ENCODE measurements at places on chromosomes 3 and 15.

GRCh38 chr3:194212845-194213331, 76.9 kb downstream of the HES1 start:
- DNase-seq = no peak

DNA sequence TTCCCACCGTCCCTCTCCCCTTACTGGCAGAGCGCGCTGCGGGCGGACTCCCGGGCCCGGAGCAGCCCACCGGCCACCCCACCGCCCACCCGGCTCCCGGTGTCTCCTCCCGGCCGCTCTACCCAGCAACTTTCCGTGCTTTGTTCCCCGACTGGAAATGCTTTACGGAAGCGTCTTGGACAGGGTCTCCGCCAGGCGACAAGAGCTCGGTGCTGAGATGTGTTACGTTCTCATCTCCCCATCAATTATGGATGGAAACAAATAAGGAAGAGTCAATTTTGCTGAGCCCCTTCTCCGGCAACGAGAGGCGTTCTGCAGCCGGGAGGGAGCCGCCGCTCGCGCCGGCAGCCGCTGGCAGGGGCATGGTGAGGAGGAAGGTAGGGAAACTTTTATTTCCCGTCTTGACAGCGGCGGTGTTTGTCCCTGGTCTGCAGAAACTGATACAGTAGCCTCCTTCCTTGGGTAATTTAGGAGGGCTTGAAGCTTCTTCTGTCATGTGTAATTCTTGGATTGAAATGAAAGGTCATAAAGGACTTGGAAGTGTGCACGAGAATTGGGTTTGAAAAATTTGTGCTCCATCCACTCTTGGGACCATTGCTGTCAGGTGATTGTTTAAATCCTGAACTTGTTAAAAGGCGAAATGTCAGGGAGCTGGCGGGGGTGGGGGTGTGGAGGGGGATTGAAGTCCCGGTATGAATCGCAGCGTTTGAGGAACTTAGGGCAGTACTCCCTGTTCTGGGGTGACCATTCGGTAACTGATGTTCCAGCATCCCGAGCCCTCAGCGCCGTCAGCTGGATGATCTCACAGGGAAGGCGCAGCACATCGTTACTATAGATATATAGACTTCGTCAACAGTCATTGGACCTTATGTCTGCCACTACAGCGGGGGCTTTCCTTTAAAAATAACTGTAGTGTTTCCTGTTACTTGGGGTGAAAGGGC, 1.5 kb downstream of the SEMA6D start:
- DNase-seq = peak; percentile 4

GRCh38 chr3:195886181-195887141, 21.9 kb downstream of the TNK2 start:
- peak; percentile 50 for DNase-seq

DNA sequence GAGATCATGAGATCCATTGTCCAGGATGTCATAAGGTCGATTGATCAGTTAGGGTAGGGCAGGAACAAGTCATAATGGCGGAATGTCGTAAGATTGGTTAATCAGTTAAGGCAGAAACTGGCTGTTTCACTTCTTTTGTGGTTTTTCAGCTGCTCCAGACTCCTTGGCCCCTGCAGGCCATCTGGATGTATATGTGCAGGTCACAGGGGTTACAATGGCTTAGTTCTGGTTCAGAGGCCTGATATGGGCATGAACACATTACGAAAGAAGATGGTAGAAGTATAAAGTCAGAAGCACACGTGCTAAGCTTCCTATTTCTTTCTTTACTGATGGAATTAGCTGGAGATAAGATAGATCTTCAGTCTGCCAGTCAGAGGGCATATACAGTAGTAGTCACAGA, 315.4 kb upstream of the LRRC3B start:
- DNase-seq = no peak

DNA sequence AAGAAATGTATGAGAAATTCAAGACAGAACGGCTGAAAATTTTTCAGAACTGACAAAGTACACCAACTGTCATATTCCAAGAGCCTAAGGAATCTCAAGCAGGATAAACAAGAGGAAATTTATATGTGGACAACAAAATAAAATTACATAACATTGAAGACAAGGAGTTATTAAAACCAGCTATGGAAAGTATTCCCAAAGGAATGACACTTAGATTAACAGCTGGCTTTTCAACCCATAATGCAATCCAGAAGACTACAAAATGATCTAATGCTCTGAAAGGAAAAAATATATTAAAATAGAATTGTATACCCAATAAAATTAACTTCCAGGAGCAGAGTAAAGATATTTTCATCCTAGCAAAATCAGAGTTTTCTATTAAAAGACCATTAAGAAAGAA, 132.2 kb upstream of the BNIP2 start:
- no peak for DNase-seq

DNA sequence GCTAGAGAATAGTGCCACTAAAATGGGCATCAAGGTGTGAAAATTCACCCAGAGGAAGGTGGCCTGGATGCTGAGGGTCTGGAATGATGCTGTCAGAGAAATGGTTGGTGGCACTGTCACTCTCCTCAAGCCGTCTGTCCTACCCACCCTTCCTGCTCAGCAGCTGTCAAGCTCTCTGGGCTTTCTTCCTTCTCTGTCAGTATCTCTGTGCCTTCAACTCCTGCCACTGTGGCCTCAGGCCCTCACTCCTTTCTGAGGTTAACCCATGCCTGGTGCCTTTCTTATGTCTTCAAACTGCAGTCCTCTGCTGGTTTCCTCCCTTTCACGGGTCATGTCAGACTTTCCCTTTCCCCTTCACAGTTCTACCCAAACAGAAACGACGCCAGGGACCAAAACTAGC, 4.4 kb downstream of the MYO5C start:
- DNase-seq = no peak

DNA sequence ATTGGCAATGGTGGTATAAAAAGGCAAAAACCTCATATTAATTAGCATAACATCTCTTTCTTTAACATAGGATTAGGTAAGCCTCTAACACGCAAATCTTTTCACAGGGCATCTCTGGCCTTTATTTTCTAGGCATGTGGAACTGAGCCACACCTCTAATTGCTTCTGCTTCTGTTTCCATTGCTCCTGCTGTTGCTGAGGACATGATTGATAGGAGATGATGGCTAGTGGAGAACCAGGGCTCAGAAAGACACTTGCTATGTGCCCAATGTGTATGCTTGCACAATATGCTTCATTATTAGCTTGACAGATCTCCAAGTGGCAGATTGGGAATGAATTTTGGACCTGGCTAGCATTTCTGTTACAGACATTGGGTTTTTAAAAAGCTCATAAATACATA, 114.5 kb downstream of the EPHA3 start:
- DNase-seq = no peak

GRCh38 chr3:120102232-120102631, 8.0 kb upstream of the GSK3B start:
- DNase-seq = no peak

DNA sequence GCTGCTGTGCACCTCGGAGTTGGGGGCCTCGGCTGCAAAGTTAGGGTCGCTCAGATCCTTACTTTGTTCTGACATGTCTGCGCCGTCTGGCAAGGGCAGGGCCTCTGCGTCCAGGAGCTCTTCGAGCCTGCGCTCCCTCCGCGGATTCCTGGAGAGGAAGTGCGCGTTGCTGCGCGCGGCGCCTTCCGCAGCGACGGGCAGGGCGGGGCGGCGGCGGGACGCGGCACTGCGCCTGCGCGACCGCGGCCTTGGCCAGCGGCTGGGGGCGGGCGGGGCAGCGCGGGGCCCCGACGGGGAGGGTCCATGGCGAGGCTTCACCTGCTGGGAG, at the start of gene NDN:
Gene NDN (minus strand): TSS at position 163 of the 328 bp plus-strand sequence. CDS start 88 bp downstream, at position 75.
- DNase-seq = no peak

GRCh38 chr3:7779331-7779730, 722.3 kb upstream of the LMCD1 start:
- DNase-seq = no peak

- no peak for DNase-seq
Measured at GRCh38 chr15:73318463-73319351, 50.1 kb downstream of the HCN4 start.

GRCh38 chr3:141291559-141292355, 60.1 kb downstream of the PXYLP1 start:
- no peak for DNase-seq

Data from PC-3 (cell line).